Progenitor cell of endocrine pancreas (in vitro differentiated cells): ENCODE measurements at places on chromosomes 2 and 18. TPM values are rescaled to one million over a fixed set of nuclear protein-coding genes. Genes with fewer than 3 reads are reported as not detected.

DNA sequence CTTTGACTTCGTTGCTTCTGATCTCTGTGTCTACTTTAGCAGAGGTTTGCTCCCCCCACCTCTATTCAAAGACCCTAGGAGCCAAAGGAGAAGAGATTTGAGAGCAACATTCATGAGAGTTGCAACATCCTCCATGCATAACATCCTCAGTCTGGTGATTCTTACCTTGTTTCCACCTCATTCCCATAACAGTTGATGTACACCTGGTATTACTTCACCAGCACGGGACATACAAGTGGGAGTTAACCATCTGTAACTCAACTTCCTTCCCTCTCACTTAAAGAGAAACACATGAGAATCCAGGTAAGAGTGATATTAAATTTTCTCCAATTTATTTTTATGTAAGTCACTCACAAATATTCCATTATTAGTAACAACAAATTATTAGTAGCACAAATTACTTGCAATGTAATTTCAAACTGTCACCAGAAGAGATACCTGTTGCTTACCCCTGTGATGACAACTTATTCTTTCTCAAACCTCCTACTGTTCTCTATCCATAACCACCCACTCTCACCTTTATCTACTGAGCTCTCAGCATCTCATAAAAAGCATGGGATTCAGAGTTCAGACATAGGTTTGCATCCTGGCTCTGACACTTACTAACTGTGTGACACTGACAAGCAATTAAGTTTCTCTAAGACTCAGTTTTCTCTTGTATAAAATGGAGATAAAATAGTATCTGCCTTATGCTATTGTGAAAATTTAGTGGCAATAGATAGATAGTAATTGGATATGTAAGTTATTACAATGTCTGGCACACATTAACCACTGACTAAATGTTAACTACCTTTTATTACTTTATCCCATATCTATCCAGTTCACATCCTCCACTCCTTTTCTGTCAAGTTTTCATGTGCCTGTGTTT, 184.6 kb upstream of the SRD5A2 start:
- no peak for DNase-seq

- DNase-seq = no peak
Observed at GRCh38 chr2:187422282-187422681, 25.8 kb downstream of the CALCRL start.

GRCh38 chr2:70958759-70959158, 19.7 kb upstream of the ANKRD53 start:
- no peak for DNase-seq

DNA sequence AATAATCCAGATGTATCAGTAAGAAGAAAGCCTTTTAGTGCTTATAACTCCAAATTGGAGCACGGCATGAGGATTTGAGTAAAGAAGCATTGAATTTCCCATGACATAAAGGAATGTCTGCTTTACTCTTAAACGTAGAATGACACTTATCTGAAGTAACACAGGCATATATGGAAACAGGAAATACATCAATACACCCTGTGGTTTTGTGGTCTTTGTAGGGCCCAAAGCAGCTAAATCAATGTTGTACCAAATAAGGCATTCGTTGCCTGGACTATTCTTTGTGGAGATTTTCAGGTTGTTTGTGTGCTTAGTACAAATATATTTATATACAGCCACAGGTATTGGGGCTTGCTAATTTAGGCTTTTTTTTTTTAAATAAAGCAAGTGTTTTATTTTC, 660.5 kb downstream of the LRRTM4 start:
- no peak for DNase-seq

GRCh38 chr2:136133176-136133575, 15.2 kb upstream of the CXCR4 start:
- DNase-seq = no peak

- DNase-seq = no peak
Observed at GRCh38 chr18:79542213-79542612, 137.4 kb upstream of the CTDP1 start.

DNA sequence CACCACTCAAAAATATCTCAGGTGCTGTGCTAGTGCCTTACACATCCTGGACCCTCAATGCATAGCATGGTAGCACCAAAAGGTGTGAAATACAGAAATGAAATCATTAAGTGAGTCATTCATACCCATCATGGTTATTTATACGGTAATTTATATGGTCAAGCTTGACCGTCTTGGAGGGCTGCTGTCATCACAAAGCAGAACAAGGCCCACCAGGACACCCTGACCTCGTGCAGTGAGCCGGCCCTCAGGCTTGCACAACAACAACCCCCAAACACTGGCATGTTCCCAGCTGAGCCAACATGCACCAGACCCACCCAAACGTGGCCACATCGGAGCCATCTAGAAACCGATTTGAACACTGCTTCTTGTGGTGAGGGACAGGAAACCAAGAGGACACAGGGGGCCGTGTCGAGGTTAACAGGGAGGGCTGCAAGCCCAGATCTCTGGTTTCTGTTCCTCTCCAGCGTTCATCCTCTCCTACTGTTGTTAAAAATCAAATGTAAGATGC, 378.5 kb upstream of the ID2 start:
- DNase-seq = no peak

GRCh38 chr2:48207201-48207641, 300.9 kb upstream of the FBXO11 start:
- DNase-seq = no peak

The CDH2 gene
- 197 and 210 TPM in 2 replicates for total RNA-seq

GRCh38 chr2:46202453-46202852, 94.8 kb upstream of the EPAS1 start:
- DNase-seq = no peak

DNA sequence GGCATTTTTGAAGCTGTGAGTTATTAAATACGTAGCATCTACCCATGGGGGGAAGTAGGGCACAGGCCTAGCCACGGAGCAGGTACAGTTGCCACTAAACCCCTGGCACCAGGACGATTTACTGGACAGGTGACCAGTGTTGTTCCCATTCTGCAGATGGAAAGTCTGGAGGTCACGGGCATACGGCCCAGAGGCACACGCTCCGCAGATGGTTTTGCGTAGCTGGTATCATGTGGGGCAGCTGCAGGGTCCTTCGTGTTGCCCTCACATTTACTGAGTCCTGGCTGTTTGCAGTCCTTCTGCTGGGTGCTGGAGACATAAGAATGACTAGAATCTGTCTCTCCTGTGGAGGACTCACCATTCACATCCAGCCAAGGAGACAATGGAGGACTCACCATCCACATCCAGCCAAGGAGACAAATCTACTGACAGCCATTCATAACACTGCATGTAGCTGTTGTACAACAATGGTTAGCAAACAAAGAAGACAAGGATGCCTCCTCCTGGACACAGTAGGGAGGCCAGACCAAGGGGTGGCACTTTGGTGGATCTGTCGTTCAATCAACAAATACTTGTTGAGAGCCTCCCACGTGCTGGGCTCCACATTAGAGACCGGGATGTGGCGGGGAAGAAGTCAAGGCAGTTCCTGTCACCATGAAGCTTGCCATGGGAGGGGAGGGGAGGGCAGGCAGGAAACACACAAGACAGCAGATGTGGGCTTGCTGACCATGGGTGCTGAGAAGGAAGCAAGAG, 24.9 kb downstream of the TWIST2 start:
- no peak for DNase-seq

The ZFP36L2 gene
- total RNA-seq = 213 and 222 TPM in 2 replicates

- no peak for DNase-seq
Observed at GRCh38 chr2:233202531-233202944, 48.9 kb upstream of the ATG16L1 start.

The NEUROD1 gene
- 28.6 and 33.3 TPM in 2 replicates for total RNA-seq

The DPYSL5 gene
- total RNA-seq = 70.3 and 75.0 TPM in 2 replicates

DNA sequence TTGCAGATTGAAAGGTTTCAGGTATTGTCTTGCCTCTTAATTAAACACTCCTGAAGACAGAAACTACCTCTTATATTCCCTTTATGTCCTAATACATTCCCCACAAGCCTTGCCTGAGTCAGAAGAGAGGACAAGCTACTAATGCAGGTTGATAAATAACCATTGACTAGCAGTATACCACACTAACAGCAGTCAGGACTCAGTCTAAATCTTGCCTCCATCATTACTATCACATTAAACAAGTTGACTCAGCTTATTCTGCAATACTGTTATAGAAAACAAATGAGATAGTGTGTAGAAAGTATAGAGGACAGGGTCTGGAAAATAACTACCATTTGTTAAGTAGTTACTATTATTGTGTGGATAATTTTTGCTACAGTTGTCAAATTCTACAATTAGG, 63.8 kb downstream of the TTC21B start:
- DNase-seq = no peak

DNA sequence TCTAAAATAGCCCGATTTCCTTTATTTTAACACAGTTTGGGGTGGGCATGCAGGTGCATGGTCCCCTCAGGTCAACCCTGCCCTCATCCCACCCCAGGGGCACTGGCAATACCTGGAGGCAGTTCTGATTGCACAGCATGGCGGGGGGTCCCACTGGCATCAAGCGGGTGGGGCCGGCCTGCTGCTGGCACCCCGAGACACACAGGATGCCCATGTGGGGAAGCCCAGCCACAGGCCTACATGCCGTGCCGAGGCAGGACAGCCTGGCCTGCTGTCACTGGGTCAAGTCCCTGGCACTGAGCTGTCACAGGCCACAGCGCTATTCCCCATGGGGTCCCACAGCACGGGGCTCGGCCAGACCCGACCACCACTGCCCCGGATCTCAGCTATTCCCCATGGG, 11.9 kb upstream of the KCNG2 start:
- DNase-seq = no peak

DNA sequence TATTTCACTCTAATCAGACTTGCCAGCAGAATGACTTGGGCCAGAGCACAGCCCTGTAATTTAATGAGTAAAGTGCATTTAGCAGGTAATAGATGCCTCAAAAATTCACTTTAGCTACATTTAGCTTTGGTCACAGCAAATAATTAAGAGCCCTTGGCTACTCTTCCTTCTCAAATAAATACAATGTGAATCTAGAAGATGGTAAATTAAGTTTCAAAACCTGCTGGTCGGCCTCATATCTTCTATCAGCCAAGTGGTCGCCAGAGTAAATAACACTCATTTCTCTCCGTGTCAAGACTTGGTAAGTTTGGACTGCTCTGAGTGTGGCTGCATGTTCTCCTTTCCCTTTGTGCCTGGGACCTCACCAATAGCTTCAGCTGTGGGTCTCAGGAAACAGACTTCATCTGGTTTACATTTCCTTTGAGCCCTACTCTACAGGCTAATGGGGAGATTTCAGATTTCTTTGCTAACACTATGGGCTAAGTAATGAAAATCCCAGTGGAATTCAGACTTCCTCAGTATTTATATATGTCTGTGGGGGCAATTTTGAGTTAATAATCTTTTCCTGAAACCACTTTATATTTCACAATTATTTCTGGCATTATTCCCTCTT, 375.8 kb downstream of the RBM43 start:
- DNase-seq = no peak

- no peak for DNase-seq
Observed at GRCh38 chr2:221517696-221518151, 54.4 kb downstream of the EPHA4 start.

The PLGLB2 gene
- 7.2 and 8.3 TPM in 2 replicates for total RNA-seq

GRCh38 chr2:26190369-26190768, 17.5 kb downstream of the GAREM2 start:
- no peak for DNase-seq

DNA sequence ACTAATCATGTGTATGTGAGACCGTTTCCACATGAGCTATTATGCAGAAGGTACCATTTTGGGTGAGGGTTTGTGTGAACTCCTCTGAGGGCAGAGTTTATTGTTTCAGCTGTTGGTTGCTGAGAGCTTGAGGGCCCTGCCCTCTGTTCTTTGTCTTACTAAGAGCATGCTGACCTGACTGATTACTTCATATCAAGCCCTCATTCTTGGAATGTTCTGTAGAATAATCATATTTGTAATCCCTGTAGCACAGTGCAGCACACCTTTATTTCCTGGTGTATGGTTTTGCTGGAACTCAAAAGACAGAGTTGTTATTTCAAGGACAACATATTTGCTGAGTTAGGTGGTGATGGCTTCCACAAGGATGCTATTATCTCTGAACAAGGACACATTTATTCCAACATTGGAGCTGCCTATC, 118.5 kb downstream of the GALNT3 start:
- DNase-seq = no peak

GRCh38 chr2:241545106-241545505, 13.4 kb upstream of the BOK start:
- DNase-seq = no peak

DNA sequence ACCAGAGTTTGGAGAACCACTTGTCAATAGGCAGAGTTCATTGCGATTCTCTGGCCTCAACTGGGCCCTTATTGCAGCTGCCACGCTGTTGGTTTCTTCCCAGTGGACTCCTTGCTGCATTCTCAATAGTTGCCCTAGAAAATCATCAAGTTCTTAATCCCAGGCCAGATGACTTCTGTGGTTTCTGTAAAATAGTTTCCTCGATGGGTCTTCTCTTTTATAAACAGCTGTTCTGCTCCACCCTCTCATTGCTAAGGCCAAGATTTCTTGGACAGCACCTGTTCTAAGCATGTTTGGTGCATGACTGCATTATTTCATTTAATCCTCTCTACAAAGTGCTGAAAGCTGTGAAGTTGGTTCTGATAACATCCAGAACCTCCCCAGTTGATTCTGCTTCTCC, 131.0 kb downstream of the BCL2L11 start:
- DNase-seq = no peak

The NIF3L1 gene
- total RNA-seq = 27.1 and 27.5 TPM in 2 replicates

DNA sequence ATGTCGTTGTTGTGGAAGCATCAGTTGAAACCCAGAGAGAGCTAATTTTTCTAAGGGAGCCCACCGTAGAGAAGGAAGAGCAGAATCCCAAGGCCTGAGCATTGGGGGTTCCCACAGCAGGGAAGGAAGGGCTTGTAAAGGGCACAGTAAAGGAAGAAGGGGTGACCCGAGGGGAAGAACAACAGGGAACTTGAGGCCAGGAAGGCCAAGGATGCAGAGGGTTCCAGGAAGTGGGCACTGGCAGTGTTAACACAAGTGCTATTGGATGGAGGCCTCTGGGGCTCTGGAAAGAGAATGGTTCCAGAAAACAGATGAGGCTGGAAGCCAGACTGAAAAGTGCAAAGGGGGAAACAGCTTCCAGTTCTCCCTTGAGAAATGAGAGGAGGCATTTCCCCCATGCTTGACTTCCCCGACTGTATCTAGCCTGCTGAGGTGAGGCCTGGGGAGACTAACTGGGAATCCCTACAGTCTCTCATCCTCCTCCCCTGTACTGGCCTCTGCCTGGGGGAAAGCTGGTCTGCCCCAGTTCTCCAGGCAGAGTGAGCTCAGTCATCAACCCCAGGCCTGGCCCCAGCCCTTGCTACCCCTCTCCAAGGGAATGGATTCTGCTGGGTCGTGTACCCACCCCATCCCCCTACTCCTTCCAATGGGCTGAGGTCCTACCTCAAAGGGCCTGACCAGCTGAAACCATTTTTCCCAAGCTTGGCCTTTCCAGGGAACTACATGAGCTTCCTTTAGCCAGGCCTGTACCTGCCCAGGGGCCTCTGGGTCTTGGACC, 43.2 kb upstream of the MRPL33 start:
- no peak for DNase-seq

The TMEM17 gene
- 4.8 and 5.9 TPM in 2 replicates for total RNA-seq

The G6PC2 gene
- total RNA-seq = not detected in 2 replicates

The STPG4 gene
- 0.33 and 0.34 TPM in 2 replicates for total RNA-seq

- DNase-seq = no peak
Observed at GRCh38 chr2:68789603-68790002, 55.0 kb downstream of the ARHGAP25 start.
